SW 1271 (cell line): ENCODE measurements at places on chromosomes 5 and 9.

DNA sequence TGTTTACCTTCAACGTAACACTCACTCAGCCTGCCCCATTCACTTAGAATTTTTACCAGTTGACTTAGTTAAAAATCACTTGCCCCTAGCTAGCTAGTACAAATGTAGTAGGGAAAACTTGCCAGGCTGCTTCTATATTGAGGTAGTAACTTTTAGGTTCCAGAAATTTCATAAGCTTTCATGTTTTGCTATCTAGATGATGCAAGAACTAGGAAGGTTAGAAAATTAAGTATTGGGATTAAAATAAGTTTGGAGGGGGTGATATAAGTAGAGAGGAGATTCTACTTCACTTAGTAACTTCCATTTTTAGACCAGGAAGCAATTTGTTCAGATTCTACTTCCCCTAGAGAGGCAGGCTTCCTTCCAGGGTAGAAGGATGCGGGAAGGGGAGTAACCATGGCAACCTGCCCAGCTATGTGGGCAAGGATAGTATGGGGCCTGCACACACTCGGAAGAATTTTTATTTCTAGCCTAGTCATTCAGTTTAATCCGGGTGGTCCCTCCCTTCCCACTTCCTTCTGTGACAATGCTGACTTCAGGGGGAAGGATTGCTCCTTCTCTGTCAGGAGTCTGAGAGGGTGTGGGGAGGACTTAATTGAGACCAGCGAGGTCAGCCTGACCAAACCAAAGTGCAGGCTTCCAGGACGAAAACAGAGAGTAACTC is 4.2 kb downstream of the DAB2 start:
- no peak for DNase-seq

DNA sequence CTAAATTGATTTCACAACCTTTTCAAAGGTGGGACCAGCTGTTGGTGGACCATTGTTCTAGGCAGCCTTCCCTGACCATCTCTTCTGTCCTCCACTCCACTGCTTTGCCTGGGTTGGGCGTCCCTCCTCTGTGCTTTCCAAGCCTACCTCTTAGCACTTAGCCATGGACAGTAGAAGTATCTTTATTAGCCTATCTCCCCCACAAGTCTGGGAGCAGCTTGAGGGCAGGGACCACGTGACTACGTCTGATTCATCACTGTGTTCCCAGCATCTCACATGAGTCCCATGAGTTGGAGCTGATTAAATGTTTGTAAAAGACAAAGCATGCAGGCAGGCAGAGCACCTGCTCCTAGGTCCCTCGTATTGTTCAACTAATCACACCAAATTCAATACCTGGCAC is 20.9 kb downstream of the MORN5 start:
- DNase-seq: no peak

- no peak for DNase-seq
Measured at GRCh38 chr9:91029650-91030361, 228.2 kb downstream of the SYK start.

DNA sequence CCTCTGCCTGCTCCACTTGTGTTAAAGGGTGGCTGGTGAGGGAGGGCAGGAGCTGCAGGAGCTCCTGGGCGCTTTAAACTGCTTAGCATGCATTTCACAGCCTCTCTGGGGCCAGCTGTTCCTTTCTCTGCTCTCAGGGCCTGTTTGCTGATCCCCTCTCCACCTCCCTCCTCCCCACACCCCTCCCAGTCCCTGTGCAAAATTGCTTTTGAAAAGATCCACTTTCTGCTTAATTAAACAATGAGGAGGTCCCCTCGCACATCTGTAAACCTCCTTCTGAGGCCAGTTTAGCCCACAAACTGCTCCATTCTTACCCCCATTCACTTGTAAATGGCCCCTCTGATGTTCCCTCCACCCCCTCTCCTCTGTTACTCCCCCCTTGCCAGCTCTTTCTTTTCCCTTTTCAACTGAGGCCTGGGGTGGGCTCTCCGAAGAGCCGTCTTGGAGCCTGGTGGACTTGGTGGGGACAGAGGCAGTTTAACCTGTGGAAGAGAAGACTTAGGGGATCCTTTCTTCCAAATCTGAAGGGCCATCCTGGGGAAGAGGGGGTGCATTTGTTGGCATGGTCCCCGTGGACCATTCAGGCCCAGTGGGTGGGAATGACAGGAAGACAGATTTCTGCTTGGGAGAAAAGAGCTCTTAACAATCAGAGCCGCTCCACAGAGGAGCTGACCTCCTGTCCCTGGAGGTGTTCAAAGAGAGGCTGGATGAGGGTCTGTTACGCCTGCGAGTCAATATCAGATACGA is 12.0 kb downstream of the URM1 start:
- DNase-seq: no peak

DNA sequence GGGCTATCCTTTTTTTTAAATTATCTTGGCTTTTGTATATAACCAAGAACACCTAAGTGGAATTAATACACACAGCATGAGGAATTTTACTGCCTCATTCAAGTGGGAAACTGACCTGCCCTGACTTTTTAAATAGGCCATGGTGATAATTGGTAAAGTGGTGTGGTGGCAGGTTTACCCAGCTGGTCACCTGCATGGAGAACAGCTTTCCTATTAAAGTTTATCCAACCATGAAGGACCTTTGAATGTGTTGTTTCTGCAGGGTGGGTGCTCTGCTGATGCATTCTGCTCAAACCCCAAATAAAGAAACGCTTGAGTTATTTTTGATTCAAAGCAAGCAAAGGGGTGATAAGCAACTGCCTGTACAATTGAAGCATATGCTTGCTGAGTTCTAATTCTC is 261.0 kb upstream of the GRIN3A start:
- DNase-seq: no peak

DNA sequence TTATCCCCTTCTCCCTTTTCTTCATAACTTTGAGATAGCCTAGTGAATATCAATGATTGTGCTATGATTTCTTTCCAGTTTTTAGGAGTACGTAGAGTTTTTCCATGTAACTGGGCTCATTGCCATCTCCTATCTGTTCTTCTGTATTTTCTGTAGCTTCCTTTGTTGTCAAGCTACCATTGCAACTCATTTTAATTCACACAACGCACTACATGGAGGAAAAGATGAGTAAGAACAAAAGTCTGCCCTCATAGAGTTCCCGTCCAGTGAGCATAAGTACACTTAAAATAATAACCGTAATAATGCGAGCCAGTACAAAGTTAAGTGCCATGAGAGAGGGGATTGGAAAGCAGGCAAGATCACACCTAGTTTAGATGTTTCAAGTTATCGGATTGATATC is 177.7 kb downstream of the PAM start:
- no peak for DNase-seq
